Hematopoietic multipotent progenitor cell treated with erythropoietin and hydrocortisone succinate and interleukin-3 and kit ligand, for 6 days (in vitro differentiated cells): ENCODE measurements at places on chromosomes 16 and 17.

- no peak for DNase-seq
Observed at GRCh38 chr17:2317796-2318195, 14.0 kb downstream of the SRR start.

GRCh38 chr16:84179612-84180320 lies 7.1 kb downstream of the TAF1C start:
- no peak for DNase-seq

- peak; percentile 98 for DNase-seq
Observed at GRCh38 chr17:7833795-7834541, at the start of gene KDM6B. TSS of gene KDM6B (plus strand) at chr17:7834217. CDS start at chr17:7845555, 11,338 bp downstream.

DNA sequence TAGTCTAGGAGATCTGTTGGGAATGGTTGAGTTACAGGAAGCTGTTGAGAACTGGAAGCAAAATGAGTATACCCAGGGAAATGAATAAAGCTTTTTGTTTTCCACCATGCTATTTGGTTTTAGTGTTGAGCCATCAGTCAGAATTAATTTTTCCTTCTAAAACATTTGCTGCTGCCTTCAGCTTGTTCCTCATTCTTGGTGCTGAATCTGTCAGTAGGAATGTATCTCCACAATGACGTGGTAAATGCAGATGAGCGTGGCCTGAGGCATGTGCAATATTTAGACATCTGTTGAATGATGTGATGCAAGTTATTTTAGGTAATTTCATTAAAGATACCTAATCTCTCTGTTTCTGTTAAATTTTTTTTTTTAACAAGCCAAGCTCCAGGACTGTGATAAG lies 10.9 kb downstream of the HAPSTR1 start:
- peak; percentile 45 for DNase-seq

DNA sequence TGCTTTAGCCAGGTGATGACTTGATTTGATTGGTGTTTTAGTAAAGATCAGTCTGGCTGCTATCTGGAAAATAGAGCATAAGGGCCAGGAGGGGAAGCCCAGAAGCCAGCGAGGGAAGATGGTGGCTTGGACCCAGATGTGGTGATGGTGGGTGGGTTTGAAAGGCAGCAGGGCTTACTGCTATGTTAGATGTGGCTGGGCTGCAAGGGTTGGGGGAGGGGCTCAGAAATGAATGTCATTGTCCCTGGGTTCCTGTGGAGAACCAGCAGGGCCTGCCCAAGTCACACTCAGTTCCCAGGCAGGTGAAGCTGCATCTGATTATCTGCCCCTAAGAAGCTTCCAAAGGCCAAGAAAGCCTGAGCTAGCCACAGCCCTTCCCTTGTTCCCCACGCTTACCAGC lies 71.7 kb upstream of the BRD7 start:
- no peak for DNase-seq

GRCh38 chr17:57861790-57862693 lies 12.2 kb upstream of the MRPS23 start:
- peak; percentile 28 for DNase-seq
